Muscle of back (tissue), 13 donors: ENCODE measurements at places on chromosomes 16 and 17.

GRCh38 chr16:88561485-88562359 lies 8.5 kb upstream of the ZC3H18 start:
- peak; percentile 60 for DNase-seq

GRCh38 chr16:27243725-27244362 lies 24.7 kb downstream of the NSMCE1 start:
- DNase-seq = no peak

DNA sequence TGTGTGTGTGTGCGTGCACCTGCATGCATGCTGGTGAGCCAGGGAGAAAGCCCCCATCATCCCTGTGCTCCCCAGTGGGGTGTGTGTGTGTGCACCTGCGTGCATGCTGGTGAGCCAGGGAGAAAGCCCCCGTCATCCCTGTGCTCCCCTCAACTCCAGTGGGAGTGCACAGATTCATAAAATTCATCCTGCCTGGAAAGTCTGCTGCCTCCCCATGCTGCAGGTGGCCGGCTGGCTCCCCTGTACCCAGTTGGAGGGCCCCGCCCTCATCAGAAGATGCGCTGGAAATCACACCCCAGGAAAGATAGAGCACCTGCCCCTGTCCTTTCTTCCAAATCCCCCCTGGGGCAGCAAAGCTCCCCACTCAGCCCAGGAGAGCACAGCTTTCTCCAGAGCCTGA lies 84.8 kb upstream of the DOC2B start:
- DNase-seq = no peak

DNA sequence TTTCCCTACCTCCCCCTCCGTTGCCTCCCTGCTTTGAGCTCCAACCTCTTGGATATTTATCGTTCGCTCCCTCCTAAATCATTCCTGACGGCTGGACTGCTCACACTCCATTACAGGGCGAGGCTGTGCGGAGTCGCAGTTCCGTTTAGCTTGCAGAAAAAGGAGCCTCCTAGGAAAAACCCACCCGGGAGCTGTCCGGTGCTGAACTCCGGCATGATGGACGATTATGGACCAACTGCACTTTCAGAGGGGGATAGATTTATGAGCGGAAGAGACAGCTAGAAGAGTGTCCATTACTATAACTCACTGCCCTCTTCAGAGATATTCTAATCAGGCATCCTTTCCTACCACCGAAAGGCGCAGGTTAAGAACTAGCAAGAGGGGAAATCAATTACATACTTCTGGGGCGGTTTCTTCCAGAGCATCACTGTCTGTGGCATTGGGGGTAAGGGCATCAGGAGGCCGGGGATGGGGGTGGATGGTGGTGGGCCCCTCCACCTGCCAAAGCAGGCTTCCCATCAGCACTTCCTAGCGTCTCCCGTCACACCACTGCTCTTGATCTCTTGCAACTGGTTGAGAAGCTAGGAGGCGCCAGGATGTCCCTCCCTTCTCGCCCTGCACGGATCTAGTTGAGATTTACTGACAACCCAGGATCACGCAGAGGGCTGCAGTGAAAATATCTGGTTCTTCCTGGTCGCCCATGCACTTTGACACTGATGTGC lies 251.2 kb downstream of the ENGASE start:
- DNase-seq = peak; percentile 47

GRCh38 chr16:96935-97381 lies 18.9 kb downstream of the MPG start:
- peak; percentile 86 for DNase-seq

GRCh38 chr17:55411463-55411855 lies 10.2 kb downstream of the MMD start:
- no peak for DNase-seq

DNA sequence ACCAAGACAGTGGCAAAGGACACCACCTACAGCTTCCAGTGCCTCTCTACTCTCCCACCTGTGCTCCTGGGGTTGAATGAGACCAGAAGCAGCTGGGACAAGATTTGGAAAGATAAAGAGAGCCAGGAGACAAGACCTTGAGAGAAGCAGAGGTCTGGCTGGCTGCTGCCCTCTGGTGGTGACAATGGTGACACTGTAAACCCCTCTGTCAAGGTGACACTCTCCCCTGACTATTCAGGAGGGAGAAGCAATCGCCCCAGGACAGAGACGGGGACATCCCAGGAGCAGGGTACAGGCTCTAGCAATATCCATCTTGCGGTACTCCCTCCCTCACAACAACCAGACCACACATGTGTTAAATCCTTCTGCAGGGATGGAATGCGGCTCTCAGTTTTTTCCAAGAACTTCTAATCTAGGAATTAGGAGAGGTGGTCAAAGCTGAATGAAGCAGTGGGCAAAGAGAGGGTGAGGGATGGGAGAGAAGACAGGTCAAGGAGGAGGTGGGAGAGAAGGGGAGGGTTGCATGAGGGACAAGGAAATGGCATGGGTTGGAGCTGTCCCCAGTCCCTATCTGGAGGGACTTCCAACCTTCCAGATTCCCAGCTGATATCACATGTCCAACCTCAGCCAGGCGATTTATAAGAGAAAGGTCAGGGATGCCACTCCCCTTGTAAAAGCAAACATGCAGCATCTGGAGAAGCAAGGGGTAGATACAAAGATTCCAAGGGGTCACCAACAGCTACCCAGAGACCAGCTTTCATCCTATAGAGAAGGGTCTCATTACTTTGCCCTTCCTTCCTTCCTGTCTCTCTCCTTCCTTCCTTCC lies 2.9 kb downstream of the PHOSPHO1 start:
- no peak for DNase-seq

DNA sequence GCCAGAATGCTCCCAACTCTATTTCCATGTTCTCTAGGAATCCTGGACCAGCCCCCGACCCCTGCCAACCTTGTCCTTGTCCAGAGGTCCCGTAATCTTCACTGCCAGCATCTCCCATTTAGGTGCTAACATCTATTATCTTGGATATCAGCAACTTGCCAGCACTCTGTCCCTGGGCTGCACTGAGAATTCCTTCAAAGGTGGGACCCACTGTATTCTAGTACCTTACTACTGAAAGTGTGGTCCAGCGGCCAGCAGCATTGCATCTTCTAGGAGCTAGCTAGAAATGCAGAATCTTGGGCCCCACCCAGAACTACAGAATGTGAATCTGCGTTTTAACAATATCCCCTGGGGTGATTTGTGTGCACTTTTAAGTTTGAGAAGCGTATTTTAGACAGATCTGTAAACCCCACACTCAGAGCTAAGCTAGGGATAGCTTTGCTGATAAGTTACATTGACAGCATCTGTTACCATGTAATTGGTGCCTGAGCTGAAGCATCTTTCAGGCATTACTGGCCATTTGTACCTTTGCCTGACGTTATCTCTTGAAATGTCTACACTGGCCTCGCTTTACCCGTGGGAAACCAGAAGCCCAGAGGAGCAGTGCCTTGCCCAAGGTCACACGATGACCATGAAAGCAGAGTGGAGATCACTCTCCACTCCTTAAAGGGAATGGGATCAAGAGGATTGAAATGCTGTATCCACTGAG lies 8.3 kb downstream of the ABAT start:
- DNase-seq = no peak

GRCh38 chr16:17233318-17234002 lies 237.3 kb downstream of the XYLT1 start:
- no peak for DNase-seq

- peak; percentile 22 for DNase-seq
These were observed 7.6 kb downstream of the PER1 start for GRCh38 chr17:8144401-8145231.

DNA sequence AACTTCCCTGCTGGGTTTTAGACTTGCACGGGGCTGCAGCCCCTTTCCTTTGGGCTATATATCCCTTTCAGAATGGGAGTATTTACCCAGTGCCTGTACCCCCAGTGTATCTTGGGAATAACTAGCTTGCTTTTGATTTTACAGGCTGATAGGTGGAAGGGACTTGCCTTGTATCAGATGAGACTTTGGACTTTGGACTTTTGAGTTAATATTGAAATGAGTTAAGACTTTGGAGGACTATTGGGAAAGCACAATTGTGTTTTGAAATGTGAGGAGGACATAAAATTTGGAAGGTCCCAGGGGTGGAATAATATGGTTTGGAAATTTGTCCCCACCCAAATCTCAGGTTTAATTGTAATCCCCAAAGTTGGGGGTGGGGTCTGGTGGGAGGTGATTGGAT lies 393.8 kb upstream of the KIF2B start:
- DNase-seq = no peak

GRCh38 chr16:48491517-48491916 lies 106.3 kb upstream of the SIAH1 start:
- no peak for DNase-seq

GRCh38 chr17:13544765-13545164 lies 57.0 kb downstream of the HS3ST3A1 start:
- DNase-seq = no peak

- no peak for DNase-seq
These were observed 10.0 kb upstream of the HP start for GRCh38 chr16:72044296-72044695.

GRCh38 chr17:62761884-62762283 lies 46.2 kb downstream of the MARCHF10 start:
- no peak for DNase-seq

GRCh38 chr17:77445760-77446532 lies 305.2 kb downstream of the SEC14L1 start:
- DNase-seq = peak; percentile 56

GRCh38 chr16:12551530-12551929 lies 252.2 kb downstream of the CPPED1 start:
- no peak for DNase-seq

- DNase-seq = no peak
These were observed 184.0 kb downstream of the CYLD start for GRCh38 chr16:50925758-50926357.

- no peak for DNase-seq
These were observed 154.6 kb downstream of the SEC14L1 start for GRCh38 chr17:77295241-77295853.

DNA sequence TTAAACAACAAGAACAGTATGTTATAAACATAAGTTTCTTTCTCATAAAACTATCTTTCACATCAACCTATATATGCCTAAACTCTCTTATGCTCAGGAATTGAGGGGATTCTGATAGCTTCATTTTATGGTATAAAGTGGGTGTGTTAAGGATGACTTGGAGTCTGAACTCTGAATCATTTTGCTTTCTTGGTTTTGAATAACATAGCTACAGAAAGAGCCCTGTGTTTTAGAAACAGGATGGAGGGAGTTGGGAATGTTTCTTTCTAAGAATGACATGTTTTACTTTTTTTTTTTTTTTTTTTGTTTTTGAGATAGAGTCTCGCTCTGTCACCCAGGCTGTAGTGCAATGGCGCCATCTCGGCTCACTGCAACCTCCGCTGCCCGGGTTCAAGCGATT lies 50.1 kb downstream of the RHOT1 start:
- no peak for DNase-seq

DNA sequence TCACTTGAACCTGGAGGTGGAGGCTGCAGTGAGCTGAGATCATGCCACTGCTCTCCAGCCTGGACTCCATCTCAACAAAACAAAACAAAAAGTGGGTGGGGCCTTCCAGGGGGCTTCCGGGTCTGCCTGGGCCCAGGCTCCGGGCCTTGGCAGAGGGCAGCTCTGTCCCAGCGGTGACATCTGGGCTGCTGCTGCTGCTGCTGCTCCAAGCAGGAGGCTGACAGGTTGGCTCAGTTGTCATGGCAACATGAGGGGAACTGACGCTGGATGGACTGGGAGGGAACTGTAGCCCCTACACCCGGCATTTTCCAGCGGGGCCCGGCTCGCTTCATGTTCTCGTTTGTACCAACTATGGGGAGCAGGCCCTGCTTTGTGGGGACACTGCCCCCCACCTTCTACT lies 4.0 kb downstream of the BAIAP3 start:
- no peak for DNase-seq

DNA sequence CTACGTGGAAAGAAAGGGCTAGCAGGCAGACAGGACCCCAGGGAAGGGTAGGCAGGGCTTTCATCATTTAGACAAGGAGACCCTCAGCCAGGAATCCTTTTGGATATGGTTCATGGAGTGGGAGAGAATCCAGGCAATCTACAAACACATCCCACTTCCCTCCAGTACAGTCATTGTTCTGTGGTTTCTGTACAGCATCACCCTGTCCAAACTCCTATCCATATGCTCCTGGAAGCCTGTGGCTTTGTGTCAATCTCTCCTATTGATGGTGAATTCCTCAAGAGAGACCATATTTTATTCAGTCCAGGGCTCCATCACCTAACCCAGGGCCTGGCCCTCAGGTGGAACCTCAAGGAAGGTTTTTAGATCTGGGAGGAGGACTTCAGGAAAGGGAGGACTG lies 99.2 kb downstream of the SPACA3 start:
- no peak for DNase-seq

DNA sequence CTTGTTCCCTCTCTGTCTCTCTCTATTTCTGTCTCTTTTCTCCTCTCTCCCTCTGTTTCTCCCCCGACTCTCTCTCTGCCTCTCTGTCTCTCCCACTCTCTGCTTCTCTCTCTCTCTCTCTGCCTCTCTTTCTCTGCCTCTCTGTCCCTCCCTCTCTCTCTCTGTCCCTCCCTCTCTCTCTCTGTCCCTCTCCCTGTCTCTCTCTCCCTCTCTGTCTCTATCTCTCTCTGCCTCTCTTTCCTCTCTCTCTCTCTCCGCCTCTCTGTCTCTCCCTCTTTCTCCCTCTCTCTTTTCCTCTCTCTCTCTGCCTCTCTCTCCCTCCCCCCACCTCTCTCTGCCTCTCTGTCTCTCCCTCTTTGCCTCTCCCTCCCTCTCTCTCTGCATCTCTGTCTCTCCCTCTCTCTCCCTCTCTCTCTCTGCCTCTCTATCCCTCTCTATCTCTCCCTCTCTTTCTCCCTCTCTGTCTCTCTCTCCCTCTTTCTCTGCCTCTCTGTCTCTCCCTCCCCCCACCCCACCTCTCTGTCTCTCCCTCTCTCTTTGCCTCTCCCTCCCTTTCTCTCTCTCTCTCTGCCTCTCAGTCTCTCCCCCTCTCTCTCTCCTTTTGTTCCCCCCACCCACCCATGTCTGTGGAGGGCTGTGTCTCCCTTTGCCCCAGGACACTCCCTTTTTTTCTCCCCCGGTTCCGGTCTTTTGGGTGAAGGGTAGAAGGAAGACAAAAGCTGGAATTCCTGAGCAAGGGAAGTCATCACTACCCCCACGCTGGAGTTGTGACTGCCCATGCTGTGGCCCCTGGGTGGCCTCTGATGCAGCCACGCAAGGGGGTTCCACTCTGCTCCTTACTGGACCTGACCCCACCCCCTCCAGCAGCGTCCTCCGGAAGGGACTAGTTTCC lies 27.1 kb upstream of the MGAT5B start:
- DNase-seq = no peak

DNA sequence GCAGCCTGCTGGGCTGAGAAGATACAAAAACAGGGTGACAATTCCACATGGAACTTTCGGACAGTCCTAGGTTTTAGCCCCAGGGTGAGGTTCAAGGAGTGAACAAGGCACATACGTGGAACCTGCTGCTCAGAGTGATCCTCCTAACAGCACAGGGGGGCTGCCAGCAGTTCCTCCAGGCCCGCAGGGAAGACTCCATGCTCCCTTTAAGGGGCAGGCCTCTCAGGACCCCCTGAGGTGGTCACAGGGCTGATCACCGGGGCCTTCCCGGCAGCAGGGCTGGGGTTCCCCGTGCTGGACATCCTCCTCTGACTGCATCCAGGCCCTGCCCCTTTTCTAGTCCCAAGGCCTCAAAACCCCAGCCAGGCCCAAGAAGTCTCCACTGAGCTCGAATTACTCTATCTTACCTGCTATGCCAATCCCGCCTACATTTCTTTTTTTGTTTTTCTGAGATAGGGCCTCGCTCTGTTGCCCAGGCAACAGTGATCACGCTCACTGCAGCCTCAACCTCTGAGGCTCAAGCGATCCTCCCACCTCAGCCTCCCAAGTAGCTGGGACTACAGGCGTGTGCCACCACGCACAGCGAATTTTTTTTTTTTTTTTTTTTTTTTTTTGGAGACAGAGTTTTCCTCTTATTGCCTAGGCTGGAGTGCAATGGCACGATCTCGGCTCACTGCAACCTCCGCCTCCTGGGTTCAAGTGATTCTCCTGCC lies 10.4 kb downstream of the CANT1 start:
- DNase-seq = no peak
